KG1 (cell line): ENCODE measurements at places on chromosomes 11 and 22.

DNA sequence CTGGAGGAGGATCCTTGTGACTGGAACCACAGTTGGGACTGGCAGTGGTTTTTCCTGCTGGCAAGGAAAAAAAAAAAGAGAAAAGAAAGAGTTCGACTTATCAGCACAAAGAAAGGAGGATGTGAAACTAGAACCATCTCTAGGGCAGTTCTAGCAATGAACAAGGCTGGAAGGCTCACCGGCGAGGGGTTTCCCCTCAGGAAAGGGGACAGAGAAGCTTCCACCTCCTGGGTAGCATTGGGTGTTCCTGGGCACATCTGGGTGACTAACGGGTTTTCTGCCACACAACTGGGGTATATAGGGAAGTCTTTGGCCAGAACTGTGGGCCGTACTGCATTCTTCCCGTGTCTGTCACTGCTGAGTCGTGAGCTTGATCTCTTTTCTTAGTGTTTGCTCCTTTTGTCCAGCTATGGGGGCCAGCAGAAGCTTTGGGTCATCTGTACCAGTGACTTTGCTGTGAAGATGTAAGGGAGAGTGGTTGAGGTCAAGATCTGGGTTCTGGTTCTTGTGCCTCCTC, 109.4 kb upstream of the OR4B1 start:
- no peak for DNase-seq

DNA sequence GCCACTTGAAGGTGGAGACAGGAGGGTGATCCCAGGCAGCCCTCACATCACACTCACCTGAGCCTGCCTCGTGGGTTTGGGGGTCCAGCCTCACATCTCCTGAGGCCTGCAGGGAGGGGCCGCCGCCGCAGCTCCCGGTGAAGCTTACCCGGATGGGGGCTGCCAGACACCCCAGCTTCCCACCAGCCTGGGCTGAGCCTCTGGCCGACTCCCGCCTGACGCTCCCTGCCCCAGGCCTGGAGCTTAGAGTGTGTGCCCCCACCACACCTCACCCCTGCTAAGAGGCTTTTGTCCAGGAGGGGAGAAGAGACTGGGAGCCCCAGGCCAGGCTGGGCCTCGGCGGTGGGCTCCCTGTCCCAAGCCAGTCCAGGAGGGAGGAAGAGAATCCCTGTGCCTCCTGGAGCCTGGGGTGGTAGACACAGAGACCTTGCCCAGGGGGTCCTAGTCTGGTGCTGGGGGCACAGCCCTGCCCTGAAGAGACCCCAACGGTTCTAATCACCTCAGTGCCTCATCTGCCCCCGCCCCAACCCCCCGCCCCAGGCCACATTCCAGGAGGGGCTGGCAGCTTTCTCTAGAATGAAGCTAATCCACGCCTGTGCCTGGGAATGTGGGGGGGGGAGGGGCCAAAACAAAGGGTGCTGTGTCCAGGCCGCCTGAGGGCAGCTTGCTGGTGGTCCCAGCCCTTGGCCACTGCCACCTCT, at the start of gene SLC16A8:
Gene SLC16A8, minus strand, starts transcription at position 254 of the 701 bp plus-strand sequence. CDS start 1,311 bp downstream, outside the sequence.
- no peak for DNase-seq

GRCh38 chr22:27207907-27208306, 550.5 kb downstream of the MIAT start:
- no peak for DNase-seq

GRCh38 chr11:69864686-69865661, 45.8 kb upstream of the FGF3 start:
- no peak for DNase-seq

DNA sequence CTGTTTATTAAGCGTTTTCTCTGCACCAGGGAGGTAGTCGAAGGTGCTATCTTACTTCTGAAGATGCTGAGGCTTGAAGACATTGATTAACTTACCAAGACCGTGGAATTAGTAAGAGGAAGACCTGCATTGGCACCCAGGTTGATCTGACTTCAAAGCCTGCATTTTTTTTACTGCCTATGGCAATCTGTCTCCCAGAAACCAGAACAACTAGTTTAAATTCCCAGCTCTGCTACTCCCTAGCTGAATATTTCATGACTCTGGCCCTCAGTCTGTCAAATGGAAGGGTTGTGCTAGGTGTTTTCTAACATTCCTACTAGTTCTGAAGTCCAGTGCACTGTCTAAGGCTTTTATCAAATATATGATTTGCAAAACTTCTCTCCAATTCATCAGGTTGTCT, 52.0 kb upstream of the GRAMD1B start:
- no peak for DNase-seq

- no peak for DNase-seq
Measured at GRCh38 chr11:120610111-120610510, 98.6 kb downstream of the GRIK4 start.

GRCh38 chr11:73521621-73522020, 76.3 kb downstream of the FAM168A start:
- DNase-seq: no peak

DNA sequence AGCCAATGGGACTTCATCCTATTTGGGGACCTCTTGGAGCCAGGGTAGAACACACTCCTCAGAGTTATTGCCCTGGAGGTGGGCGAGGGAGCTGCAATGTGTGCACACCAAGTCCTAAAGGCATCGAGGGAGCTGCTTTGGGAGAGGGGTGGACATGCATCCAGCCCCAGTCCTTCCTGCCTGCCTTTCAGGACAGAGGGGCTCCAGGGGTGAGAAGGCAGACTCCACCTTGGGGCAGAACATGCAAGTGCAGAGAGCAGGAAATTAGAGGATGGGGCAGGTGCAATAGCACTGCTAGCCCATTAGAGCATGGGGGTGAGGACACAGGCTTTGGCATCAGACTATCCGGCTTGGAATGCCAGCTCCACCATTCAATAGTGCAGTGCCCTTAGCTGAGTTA, 288.5 kb downstream of the OPCML start:
- no peak for DNase-seq

GRCh38 chr22:46829941-46830715, 67.7 kb downstream of the TBC1D22A start:
- DNase-seq: no peak

GRCh38 chr22:28435982-28436381, 243.7 kb downstream of the TTC28 start:
- no peak for DNase-seq

GRCh38 chr11:65476632-65477148, 22.2 kb upstream of the MALAT1 start:
- DNase-seq: no peak

GRCh38 chr11:96154802-96155520, 188.0 kb downstream of the MAML2 start:
- DNase-seq: no peak

DNA sequence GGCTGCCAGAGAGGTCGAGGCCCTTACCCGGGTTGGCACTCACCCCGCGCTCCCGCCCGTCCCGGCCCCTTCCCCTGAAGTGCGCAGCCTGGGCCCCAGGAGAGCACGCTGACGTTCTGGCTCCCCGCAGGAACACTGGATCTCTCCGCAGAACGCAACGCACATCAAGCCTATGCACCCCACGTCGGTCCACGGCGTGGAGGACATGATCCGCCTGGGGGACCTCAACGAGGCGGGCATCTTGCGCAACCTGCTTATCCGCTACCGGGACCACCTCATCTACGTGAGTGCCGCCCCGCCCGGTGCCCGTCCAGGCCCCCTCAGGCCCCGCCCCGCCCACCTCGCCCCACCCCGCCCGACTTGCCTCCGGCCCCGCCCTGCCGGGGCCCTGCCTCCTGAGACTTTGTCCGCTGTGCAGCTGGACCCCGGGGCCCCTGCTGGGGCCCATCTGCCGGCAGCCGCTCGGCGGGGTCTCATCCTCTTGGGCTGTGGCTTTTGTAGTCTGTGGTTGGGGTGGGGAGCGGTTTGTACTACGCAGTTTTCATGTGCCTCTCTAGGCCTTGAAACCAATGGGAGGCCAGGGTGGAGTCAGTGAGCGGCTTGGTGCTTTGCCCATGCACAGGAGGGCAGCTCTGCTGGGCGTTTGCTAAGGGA, 19.7 kb downstream of the MYO7A start:
- DNase-seq: no peak

DNA sequence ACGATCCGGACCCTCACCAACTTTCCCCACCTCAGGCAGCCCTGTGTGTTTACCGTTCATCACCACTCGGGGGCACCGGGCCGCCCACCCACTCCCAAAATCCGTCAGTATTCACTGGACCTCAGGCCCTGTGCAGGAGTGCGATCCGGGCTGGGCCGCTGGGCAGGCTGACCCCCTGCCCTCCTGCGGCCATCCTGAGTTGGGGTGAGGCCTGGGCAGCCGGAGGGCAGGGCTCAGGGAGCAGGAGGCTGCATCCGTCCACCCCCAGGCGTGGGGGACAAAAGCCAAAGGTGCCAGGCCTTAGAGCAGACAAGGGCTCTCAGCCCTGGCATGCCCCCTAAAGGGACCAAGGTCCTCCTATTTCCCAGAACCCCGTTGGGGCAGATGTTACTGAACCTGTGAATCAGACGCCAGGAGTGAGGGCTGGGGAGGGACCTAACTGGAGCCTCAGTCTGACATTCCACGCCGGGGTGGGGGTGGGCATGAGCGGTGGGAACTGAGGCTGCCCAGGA, 16.8 kb upstream of the TMEM191C start:
- DNase-seq: no peak
